ENCODE measurements at places on chromosomes 3 and 15.

GRCh38 chr3:14631687-14632441 is 19.7 kb upstream of the CCDC174 start:
- no peak for DNase-seq

DNA sequence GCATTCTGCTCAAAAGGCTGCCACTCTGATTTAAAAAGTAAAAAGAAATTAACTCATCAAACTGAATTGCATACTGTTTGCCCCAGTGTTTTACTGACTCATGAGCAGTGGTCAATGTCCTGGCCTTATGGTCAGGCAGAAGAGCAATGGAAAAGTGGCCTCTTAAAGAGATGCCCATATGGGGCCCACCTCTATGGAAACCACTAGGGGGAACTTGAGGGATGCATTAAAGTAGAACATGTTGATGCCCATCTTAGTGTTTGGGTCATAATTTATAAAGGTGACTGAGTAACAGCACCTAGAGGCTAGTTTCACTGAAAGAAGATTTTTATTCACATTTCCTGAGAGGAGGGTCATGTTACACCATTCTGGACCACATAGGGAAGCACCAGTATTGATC is 66.5 kb upstream of the RNU6-1 start:
- DNase-seq = no peak

DNA sequence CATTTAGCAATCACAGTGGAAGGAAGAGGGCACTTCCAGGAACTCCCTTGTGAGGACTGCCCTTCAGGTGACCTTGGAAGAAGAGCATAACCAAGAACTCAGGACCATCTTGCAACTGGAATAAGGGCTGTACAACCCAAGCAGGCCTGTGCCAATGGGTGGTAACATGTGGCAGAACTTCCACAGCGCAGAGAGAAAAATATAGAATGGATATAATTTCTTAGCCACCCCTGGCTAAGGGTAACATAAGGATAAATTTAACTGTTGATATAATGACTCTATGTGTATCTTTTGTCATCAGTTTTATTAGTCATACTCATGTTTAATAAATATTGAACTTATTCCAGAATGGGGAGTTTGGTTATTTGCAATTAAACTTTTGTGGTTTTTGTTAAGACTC is 13.4 kb upstream of the MFSD1 start:
- DNase-seq = no peak

DNA sequence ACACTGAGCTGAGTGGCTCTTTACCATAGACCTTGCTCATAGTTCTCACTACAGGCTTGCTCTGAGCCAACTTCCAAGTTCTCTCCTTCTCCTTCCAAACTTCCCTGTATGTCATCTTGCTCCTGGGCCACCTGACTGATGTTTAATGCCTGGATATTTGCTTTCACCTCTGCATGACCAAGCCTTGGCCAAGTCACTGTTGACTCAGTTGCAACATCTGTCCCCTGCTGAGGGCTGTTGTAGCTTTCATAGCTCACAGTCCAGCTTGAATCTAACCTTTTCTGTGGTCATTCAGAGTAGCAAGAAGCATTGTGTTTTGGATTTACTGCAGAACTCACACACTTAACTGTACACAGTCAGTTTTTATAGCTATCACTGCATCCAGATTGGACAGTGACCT is 171.8 kb upstream of the ROPN1 start:
- DNase-seq = no peak

- no peak for DNase-seq
Observed at GRCh38 chr15:79966634-79967297, 4.2 kb downstream of the BCL2A1 start.

DNA sequence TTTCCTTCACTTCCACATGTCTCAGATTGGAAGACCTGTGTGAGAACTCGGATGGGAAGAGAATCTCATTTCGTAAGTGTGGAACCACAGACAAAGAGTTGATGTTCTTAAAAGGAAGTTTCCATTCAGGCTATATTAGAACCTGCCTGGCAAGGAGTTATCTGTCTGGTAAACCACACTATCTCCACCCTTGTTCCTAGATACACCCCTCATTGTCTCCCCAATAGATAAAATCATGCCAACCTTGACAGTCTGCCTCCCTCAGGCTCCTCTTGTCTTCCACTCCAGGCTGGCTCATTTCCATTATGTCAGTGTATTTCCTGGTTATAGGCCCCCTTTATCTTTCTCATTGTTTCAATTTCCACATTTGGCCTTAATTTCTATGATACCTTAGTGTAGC is 89.2 kb downstream of the TMEM108 start:
- DNase-seq = no peak
